Activated B cell treated with CpG ODN at 0.5 μM for 24 hours (primary cell): ENCODE measurements at places on chromosomes 5 and 9. TPM values are rescaled to one million over a fixed set of nuclear protein-coding genes. Genes with fewer than 3 reads are reported as not detected.
A peak's percentile ranks its signal among the peaks of the same experiment; 100 is the strongest.

GRCh38 chr9:3224931-3225330, 300.9 kb downstream of the RFX3 start:
- no peak overlapping the region for H3K4me3 ChIP-seq
- DNase-seq = no peak
- peaks cover 41% of the 10 kb centered on the region for H3K36me3 ChIP-seq
- H3K4me1 ChIP-seq = no peaks in the 10 kb centered on the region
- no peaks in the 10 kb centered on the region for H3K27me3 ChIP-seq

Gene CCDC183
- not detected in 2 replicates for total RNA-seq

Gene RFESD
- 1.8 and 2.4 TPM in 2 replicates for total RNA-seq

GRCh38 chr5:81778642-81779041, 27.7 kb upstream of the SSBP2 start:
- H3K4me1 ChIP-seq = peaks cover 26% of the 10 kb centered on the region
- peak overlapping the region; percentile 95 for H3K27ac ChIP-seq
- no peaks in the 10 kb centered on the region for H3K27me3 ChIP-seq
- no peak for DNase-seq
- H3K4me3 ChIP-seq = peak overlapping the region; percentile 86

Gene NOXA1
- total RNA-seq = 2.6 and 3.9 TPM in 2 replicates

DNA sequence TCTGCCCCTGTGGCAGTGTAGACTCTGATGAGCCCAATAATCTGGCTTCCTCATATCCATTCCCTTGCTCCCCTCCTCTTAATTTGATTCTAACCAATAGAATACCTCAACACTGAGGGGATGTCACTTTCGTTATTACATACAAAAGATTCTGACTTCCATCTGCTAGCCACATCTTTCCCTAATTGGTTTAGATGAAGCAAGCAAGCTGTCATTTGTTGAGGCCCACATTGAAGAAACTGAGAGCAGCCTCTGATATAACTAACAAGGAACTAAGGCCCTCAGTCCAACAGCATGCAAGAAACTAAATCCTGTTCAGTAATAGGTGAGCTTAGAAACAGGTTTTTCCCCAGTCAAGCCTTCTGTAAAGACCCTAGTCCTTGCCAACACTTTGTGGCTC, 5.8 kb downstream of the ADAMTS6 start:
- H3K36me3 ChIP-seq = no peaks in the 10 kb centered on the region
- peak overlapping the region; percentile 30 for H3K27ac ChIP-seq
- H3K27me3 ChIP-seq = no peaks in the 10 kb centered on the region
- no peak for DNase-seq
- H3K4me3 ChIP-seq = no peak overlapping the region

DNA sequence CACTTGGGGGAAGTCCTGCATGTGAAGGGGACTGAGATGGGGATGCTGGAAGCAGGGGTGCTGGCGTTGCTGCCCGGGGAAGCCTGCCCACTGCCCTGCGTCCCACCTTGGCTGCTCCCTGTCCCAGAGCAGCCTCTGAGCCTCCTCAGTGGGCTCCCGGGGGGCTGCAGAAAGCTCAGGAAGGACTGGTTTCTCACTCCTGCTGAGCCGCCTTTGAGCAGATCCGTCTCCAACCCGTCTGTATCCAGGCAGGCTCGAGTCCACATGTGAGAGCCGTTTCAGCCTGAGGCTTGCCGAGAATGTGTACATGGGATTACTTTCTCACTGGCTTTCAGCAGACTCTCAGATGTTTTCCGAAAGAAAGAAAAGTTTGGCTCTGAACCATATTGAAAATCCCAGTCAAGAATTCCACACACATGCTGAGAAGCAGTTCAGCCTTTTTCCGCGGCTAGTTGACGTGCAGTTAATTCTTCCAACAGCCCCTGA, 95.3 kb upstream of the COL5A1 start:
- peaks cover 8% of the 10 kb centered on the region for H3K27me3 ChIP-seq
- H3K4me3 ChIP-seq = no peak overlapping the region
- no peak overlapping the region for H3K27ac ChIP-seq
- no peaks in the 10 kb centered on the region for H3K36me3 ChIP-seq
- no peak for DNase-seq

- peaks cover 22% of the 10 kb centered on the region for H3K4me1 ChIP-seq
- no peaks in the 10 kb centered on the region for H3K36me3 ChIP-seq
- DNase-seq = no peak
These were observed at the start of gene MAMDC4 for GRCh38 chr9:136851941-136852663. Gene MAMDC4, plus strand, starts transcription at chr9:136852346. Its CDS starts 71 bp downstream, at chr9:136852417.

Gene IL13
- 0.27 and 0.75 TPM in 2 replicates for total RNA-seq

DNA sequence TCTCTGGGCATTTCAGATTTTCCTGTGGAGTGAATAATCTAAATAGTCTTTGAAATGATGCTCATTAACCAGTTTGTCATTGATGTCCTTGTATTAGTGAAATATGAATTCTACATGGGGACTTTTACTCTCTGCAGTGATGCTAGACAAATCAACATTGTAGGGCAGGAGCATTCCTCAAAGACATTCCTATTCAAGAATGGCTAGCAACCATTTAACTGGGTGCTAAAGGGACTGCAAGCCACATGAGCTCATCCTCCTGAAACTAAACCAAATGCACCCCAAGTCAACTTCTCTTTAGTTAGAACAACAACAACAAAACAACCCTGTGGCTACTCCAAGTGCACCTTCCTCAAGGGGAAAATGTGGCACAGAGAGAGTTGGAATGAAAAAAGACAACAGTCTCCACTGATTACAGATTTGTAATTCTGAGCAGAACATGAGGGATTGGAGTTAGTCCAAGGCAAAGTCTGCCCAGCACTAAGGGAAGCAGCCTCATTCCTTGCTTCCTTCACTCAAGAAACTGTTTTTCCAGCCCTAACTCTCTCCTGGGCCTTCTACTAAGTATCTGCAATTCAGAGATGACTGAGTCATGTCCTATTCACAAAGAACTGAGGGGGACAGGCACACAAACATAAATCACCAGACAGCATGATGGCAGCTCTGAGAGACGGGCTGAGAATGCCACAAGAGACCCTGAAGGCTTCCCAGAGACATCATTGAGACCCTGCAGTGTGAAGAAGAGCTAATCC, 82.0 kb upstream of the WWC1 start:
- peaks cover 5% of the 10 kb centered on the region for H3K27me3 ChIP-seq
- H3K4me1 ChIP-seq = no peaks in the 10 kb centered on the region
- H3K4me3 ChIP-seq = no peak overlapping the region
- H3K27ac ChIP-seq = no peak overlapping the region
- DNase-seq = no peak

Gene GPX8
- total RNA-seq = not detected in 2 replicates

DNA sequence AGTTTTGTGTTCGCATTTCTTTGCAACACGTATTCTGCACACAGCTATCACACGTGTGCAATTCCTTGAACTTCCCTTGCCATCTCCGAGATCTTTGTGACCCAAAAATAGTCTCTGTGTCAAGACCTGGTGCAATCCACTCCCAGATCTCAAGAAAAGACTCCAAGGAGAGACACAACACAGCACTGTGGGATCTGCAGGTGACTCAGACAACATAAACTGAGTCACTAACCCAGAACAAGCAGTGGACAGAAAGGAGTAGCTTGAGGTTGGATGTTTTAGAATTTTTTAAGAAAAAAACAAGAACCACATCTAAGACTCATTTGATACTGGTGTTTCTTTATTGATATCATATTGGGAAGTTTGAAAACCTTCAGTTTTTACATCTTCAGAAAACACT, 396.9 kb downstream of the AGTPBP1 start:
- no peaks in the 10 kb centered on the region for H3K36me3 ChIP-seq
- no peak for DNase-seq
- no peak overlapping the region for H3K4me3 ChIP-seq
- H3K27me3 ChIP-seq = peaks cover 3% of the 10 kb centered on the region

Gene CKMT2
- total RNA-seq = not detected in 2 replicates

- H3K36me3 ChIP-seq = no peaks in the 10 kb centered on the region
- no peak overlapping the region for H3K4me3 ChIP-seq
- no peak overlapping the region for H3K27ac ChIP-seq
- H3K4me1 ChIP-seq = no peaks in the 10 kb centered on the region
These were observed 4.9 kb downstream of the RXFP3 start for GRCh38 chr5:33941090-33941489.

Gene NIM1K
- total RNA-seq = 0.39 and 0.51 TPM in 2 replicates

- H3K27ac ChIP-seq = no peak overlapping the region
- no peak for DNase-seq
- H3K4me1 ChIP-seq = peaks cover 3% of the 10 kb centered on the region
- no peaks in the 10 kb centered on the region for H3K36me3 ChIP-seq
- H3K27me3 ChIP-seq = no peaks in the 10 kb centered on the region
These were observed 138.1 kb downstream of the TMEM167A start for GRCh38 chr5:82938901-82939725.

DNA sequence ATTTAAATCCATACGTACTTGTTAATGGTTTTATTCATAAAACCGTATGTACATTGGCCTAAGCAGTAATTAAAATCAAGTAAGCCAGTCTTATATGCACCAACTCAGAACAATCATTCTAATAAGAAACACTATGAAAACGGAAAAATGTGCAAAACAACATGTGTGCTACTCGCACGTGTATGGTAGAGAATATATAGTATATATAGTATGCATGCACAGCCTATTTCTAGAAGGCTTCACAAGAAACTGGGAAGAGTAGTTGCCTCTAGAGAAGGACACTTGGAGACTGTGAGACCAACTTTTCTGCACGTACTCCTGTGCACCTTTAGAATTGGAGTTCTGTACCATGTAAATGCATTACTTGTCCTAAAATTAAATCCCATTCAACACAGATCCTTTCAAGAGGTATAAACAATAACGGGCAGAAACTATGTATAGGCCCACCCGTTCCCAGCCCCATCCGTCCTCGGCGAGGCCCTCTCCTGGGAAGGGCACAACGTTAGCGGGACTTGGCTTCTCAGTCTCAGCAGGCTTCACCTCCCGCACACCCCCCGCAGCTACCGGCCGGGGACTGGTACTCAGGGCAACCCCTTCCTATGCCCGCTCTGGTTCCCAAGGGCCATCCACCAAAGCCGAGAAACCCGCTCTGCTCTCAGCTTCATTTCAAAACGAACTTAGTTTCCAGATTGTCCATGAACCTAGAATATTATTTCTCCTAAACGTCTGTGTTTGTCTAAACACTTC, 2.0 kb downstream of the CDC14B start:
- DNase-seq = no peak
- H3K4me3 ChIP-seq = no peak overlapping the region
- peaks cover 11% of the 10 kb centered on the region for H3K4me1 ChIP-seq
- peaks cover 54% of the 10 kb centered on the region for H3K27me3 ChIP-seq
- H3K36me3 ChIP-seq = no peaks in the 10 kb centered on the region
- H3K27ac ChIP-seq = no peak overlapping the region

DNA sequence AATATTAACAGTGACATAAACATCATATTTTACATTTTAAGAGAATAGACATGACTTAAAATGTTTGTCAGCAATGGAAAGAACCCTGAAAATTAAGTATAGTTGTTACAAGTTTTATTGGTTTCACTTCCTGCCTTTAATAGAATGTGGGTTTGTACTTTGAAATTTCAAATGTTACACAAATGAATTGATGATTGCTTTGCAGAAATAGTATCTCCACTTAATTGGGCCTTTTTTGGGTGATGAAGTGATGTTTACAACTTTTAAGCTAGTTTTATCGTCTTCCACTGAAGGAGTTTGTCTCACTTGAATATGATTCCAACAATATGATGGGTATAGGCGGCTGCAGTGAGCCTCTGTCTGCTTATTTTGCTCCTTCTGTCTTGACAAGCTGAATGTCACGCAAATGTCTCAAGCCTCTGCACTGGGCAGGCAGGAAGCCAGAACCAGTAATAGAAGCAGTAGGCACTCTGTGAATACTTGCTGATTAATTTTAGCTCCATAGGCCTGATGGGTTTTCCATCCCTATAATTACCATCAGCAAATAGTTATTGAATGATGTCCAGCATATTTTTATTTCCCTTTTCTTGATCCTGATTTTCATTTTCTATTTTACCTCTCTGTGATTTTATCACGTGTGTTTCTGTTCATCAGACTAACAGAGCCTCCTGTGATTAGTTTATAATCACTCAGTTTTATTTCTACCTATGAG, 10.6 kb upstream of the NR3C1 start:
- H3K4me1 ChIP-seq = peaks cover 40% of the 10 kb centered on the region
- no peak for DNase-seq
- peak overlapping the region; percentile 29 for H3K4me3 ChIP-seq
- H3K27ac ChIP-seq = peak overlapping the region; percentile 64

DNA sequence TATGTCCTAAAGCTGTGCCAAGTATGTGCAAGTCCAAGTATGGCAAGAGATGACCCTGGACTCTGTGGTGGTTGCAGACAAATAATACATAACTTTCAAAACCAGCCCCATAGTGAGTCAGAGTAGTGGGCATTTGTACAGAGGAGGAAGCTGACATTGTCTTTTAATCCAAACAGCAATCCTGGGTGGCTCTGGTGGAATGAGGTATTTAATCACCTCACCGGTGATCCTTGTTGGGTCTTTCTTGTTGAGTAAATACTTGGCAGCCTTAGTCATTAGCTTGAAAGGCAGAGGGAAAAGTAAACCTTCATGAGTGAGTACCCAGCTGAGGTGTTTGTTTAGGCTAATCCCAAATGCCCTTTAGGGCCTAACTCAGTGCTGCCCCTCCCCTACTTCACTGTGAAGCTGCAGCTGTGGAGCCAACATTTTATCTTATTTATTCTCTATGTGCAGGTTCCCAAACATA, 148.7 kb upstream of the SLC12A2 start:
- H3K36me3 ChIP-seq = no peaks in the 10 kb centered on the region
- H3K27me3 ChIP-seq = no peaks in the 10 kb centered on the region
- DNase-seq = no peak
- no peak overlapping the region for H3K27ac ChIP-seq
- no peaks in the 10 kb centered on the region for H3K4me1 ChIP-seq

GRCh38 chr5:60633341-60633740, 66.6 kb downstream of the DEPDC1B start:
- no peaks in the 10 kb centered on the region for H3K36me3 ChIP-seq
- no peak for DNase-seq
- H3K4me3 ChIP-seq = no peak overlapping the region
- no peaks in the 10 kb centered on the region for H3K27me3 ChIP-seq
